ENCODE measurements at places on chromosomes 2 and 18.

DNA sequence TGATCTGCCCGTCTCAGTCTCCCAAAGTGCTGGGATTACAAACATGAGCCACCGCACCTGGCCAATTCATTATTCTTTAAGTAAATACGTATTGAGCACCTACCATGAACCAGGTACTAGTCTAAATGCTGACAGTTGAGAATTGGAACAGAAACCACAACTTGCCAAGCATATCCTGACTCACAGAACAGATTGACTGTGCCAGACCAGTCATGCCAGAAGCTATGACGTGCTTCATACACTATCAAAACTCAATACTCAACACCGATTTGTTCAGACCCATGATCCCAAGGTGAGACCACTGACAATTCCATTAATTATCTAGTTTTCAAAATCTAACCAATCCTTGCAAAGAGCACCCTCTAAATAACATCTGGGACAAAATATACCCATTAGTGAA, 148.6 kb downstream of the B3GNT2 start:
- no peak for DNase-seq

DNA sequence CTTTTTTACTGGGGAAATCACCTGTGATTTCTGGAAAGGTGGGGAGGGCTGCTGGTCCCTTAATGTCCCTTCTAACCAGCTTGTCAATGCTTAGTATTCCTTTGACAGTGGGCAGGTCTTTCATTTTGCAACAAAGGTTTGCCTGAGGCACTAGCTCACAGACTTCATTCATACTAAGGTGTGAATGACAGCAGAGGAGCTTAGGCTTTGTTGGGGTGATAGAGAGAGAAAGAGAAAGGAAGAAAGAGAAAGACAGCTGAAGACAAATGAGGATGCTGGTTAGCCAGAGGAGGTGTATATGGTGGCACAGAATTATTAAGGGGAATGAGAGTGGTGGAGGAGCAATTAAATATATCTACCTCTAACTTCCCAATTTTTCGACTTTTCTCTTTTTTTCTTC, 28.9 kb upstream of the GTF2A1L start:
- DNase-seq, result no peak

DNA sequence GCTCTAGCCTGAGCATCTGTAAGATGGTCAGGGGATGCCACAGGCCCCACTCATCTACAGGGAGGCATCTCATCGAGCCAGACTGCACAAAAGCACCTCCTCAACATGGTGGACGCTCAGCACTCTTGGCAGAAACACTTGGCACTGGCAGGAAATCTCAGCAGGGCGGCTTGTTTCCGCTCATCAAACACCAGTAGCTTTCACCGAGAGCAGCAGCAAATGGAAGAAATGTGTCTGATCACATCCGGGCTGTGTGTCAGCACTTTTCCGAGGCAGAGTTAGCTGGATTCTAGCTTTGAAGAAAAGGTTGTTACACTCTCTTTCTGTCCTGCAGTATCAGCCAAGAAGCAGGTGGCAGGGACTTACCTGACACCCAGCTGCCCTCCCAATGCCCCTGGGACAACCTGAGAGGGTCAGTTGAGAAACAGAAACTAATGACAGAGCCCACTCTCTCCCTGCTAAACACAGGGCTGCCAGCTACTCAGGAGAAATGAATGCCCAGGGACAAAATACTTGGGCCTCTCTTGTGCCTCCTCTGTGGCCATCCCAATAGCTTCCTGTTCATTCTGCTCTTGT, 68.9 kb upstream of the FZD7 start:
- peak; percentile 31 for DNase-seq

- no peak for DNase-seq
These were observed 88.8 kb downstream of the CDC42EP3 start for GRCh38 chr2:37582481-37583220.

DNA sequence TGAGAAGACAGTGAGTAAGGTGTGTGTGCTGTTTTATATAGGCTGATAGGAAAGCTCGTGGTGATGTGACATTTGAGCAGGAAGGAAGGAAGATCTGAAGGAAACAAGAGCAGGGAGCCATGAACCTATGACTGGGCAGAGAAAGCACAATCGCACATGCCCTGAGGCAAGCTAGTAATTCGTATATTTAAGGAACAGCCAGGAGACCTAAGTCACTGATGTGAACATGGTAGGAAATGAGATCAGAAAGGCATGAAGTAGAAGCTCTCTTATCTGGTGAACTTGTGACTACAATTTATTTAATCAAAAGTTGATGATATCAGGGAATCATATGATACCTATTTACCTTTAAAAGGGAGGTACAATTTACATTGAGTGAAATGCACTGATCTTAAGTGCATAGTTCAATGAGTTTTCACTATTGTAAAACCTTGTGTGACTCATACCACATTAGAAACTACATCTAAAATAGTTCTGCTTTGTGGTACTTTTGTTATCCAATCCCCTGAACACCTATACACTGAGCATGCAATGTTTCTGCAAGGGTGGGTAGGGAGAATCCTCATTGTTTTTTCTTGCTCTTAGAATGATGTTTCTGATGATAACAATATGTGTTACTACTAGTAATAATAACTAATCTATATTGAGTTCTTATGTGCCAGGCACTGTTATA, 67.5 kb downstream of the GALNT13 start:
- DNase-seq, result no peak

GRCh38 chr2:162748566-162749215, 89.9 kb downstream of the KCNH7 start:
- DNase-seq, result no peak

- DNase-seq, result no peak
These were observed 8.3 kb downstream of the EHBP1 start for GRCh38 chr2:62713837-62714236.

DNA sequence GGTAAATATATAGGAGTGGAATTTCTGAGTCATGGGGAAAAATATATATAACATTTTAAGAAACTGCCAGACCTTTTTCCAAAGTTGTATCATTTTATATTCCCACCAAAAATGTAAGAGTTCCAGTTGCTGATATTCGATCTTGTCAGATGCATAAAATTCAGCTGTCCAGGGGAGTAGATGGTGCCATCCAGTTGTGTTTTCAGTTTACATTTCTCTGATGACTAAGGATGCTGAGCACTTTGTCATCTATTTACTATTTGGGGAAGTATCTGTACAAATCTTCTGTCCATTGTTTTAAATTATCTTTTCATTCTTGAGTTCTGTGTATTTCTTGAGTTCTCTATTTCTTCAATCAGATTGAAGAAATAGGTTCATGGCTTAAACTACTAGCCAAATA, 126.1 kb downstream of the RTN4 start:
- no peak for DNase-seq

DNA sequence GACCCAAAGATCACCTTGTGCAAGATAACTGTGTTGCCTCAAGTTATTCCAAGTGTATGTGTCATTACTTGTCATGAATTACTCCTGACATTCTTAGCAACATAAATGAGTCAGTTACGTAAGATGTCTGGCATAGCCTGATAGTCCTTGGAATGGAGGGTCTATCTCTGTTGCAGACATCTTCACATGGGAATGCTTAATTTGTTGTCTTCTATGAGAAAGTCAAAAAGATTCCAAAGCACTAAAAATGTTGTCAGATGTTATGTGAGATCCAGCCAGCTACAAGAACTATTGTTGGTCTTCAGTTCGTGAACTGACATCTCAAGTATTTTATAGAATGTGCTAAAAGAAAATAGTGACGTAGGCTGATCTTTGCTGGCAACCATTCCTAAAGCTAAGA, 178.2 kb upstream of the RASGRP3 start:
- DNase-seq, result no peak

DNA sequence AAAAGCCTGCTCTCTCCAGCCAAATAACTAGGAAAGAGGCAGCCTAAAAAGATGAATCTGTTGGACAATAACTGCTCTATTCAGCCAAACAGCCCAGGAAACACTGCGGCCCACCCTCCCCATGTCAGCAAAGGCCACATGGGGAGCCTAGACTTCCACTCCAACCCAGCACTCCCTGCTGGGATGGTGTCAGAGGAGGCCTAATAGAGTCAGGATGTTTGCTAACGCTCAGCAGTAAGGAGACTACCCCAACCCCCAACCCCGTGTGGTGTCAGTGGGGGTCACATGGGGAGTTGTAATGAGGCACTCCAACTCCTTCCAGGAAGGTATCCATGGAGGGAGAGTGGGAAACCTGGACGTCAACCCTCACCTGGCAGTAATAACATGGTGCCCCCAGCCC, 41.6 kb downstream of the ZBTB7C start:
- DNase-seq, result no peak
